ENCODE measurements at places on chromosomes 3 and 15.
A peak's percentile ranks its signal among the peaks of the same experiment; 100 is the strongest.

DNA sequence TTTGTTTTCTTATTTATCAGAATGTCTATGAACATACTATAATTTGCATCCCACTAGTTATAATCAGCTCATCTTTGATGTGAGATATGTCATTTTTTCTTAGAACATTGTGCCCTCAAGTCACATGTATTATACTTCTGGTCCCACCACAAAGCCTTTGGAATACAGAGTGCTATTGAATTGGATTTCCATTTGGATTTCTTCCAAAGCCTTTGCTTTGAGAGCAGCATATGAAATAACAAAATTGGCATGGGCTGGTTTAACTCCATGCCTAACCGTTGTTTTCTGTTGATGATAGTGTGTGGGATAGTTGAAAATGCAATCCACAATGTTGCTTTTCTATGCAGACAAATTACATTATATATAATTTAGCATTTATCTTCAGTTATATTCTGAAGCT lies 284.5 kb upstream of the PLSCR5 start:
- no peak for DNase-seq

DNA sequence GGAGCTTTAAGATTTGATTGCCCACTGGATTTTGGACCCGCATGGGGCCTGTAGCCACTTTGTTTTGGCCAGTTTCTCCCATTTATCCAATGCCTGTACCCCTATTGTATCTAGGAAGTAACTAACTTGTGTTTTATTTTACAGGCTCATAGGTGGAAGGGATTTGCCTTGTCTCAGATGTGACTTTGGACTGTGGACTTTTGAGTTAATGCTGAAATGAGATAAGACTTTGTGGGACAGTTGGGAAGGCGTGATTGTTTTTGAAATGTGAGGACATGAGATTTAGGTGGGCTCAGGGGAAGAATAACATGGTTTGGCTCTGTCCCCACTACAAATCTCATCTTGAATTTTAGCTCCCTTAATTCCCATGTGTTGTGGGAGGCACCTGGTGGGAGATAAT lies 30.7 kb upstream of the NECTIN3 start:
- no peak for DNase-seq

DNA sequence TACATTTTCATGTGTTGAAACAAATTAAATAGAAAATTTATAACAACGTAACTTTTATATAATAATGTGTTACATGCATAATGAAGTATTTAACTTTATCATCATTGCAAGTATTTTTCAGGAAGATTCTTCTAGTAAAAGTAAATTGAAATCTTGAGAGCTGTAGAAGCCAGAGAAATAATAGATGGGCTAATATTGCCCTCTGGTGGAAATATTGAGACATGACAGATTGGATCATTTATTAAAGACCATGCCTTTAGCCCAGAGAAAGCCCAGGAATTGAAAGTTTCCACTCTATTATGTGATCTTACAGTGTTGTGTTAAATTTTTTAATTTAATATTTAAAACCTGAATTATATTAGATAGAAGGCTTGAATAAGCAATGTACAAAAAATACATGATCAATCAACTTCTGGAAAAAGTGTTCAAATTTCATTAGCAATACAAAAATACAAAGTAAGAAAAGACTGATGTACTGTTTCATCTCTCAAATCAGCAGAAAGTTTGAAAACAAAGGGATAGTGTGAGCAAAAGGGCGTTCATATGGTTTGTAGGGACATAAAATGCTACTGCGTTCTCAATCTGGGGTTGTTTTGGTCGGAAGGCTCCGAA lies 52.7 kb upstream of the SPTSSB start:
- no peak for DNase-seq

DNA sequence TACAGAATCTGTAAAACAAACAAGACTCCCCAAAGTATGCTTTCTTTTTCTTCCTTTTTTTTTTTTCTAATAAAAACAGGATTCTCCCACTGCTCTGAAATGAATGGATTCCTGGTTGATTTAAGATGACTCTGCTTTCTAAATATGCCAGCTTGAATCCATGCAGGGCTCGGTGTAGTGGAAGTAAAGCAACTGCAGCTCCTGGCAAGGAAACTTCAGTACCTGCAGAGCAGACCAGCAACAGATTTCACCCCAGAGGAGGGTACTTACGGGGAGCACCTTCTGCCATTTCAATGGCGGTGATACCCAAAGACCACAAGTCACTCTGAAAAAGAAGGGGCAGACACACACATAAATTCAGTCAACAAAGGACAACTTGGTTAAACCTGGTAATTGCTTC lies 150.5 kb upstream of the SLC2A2 start:
- no peak for DNase-seq

DNA sequence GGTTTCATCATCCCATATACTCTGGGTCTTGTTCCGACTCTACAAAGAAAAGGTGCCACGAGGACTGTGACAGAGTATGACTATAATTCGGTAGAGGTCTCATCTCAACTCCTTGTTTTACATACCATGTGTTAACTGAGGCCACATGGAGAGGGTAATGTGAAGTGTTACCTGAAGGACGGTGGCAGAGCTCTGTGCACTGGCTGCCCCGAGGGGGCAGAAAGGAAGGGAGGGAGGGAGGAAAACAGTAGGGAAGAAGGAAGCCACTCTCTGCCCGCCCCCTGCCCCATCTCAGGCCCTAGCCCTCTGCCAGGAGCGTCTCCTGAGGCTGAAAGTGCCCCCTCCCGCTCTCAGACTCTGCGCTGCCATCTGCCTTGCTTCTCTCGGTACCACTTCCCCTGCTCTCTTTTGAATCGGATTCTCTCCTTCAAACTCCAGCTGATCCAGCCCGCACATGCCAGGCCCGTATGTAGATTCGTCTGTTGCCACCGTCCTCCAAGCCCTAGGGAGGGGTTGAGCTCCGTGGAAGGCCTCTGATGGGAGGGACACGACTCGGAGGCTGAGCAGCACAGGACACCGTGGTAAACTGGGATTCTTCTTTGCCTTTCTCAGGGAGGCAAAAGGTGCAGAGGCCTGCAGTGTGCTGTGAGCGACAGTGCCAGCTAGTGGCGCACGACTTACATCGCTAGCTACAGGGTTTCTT lies 70.5 kb upstream of the ATP10A start:
- no peak for DNase-seq

- DNase-seq: peak; percentile 90
Observed at GRCh38 chr3:15601399-15602145, at the start of the genes BTD and HACL1. Gene BTD, plus strand, starts transcription at chr3:15601745. Its CDS starts 33,695 bp downstream, at chr3:15635440. Gene HACL1, minus strand, starts transcription at chr3:15601569. Its CDS starts 106 bp downstream, at chr3:15601463.

GRCh38 chr15:89364341-89364740 lies 29.7 kb upstream of the POLG start:
- no peak for DNase-seq

DNA sequence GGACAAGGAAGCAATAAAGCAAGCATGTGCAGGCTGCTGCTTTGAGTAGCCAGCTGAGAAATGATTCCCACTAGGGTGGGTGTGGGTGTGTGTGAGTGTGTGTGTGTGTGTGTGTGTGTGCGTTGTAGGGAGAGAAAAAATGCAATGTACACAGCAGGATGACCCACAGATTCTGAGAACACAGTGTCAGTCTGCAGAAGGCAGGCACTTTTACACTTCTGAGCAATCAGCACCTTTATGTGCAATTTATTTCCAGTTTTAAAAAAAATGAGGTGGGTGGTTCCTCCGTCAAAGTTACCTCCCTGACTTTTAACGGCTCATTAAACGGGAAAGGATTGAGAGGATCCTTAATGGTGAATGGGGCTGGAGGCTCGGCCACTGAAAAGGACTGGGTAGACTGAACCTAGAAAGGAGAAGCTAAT lies 38.5 kb upstream of the LIPC start:
- no peak for DNase-seq

DNA sequence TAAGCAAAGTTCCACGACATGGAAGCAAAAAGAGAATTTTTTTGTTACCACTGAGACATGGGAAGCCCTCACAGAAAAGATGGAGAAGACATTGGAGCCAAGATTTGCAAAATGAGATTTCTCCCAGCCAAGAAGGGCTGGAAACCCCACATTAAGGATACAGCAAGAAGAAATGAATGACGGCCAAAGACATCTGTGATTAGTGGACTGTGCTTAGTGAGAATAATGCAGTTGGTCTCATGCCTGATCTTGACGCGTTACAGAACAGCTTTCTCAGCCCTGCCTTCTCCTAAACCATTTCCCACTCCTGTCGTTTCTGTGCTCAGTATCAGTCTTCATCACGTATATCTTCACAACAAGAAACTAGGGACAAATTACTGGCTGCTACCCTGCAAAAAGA lies 45.8 kb upstream of the ARRDC4 start:
- no peak for DNase-seq

DNA sequence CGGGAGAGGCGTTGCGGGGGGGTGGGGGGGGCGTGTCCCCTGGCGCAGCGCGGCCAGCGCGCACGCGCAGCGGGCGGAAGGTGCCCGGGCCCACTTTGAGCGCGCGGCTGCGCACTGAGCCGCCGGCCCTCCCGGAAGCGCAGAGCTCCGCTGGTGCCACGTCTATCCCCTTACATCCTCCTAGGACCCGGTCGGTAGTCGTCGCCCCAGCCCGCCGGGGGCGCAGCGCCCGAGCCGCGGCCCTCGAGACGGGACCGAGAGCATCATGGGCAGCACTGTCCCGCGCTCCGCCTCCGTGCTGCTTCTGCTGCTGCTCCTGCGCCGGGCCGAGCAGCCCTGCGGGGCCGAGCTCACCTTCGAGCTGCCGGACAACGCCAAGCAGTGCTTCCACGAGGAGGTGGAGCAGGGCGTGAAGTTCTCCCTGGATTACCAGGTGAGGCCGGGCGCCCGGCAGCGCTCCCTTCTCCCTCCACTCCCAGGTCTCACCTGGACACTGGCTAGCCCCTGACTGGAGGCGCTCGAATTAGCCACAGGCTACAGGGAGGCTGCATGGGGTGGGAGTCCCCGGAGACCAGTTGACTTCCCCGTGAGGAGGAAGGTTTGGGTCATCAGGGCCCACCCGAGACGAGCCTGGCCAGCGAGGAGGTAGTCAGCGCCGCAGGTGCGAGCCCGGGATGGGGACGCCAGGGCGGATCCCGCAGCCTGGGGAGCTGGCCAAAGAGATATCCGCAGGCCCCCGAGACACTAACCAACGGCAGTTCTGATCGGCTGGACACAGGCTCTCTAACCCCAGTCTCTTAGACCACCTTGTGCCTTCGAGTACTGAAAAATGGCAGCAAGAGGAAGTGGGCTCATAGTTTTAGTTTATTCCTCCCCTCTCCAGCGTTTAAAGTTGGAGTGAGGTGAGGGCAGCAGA lies at the start of gene TMED3:
Gene TMED3 (plus strand): TSS at position 128 of the 916 bp plus-strand sequence. CDS start 138 bp downstream, at position 266.
- DNase-seq: no peak

GRCh38 chr3:173732237-173732636 lies 334.7 kb downstream of the NLGN1 start:
- DNase-seq: no peak

- DNase-seq: no peak
Observed at GRCh38 chr3:73018790-73019441, 22.3 kb downstream of the PPP4R2 start.

GRCh38 chr3:72848703-72849081 lies 447 bp upstream of the SHQ1 start:
- DNase-seq: no peak

DNA sequence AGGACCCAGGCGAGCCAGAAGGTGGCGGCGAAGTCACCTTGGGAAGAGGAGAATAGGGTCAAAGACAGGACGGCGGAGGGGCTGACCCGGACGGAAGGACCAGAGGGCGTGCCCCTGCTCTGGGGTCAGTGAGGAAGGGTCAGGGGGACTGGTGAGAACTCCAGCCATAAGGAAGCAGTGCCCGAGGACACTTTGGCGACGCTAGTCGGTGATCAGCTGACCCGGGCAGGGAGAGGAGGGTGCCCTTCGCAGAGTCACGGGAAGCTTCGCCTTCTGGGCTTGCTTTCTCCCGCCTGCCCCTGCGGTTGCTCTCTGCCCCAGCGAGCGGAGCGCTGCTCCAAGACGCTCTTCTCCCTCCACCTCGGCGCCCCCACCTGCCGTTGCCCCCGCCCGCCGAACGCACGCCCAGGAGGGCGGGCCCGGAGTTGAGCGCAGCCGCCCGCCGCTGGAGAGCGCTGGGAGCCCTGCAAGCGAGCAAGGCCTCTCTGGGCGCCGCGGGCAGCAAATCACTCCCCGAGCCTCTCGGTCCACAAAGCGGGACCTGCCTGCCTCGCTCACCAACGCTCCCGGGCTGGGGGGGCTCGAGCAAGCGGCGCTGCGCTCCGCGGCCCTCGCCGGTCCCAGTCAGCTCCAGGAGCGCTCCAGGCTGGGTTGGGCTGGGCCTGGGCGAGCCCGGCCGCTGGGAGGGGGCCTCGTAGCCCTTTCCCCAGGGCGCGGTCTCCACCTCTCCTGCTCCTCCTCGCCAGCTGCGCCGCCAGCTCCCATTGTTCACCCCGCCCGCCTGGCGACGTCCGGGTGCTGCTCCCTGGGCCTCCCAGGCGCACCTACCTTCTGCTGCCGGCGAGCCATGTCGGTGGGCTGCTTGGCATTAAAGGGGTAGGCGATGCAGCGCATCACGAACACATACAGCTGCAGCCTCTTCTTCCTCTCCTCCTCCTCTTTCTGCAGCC lies 1.2 kb downstream of the CADPS start:
- DNase-seq: no peak

GRCh38 chr15:28890711-28891495 lies 5.1 kb downstream of the APBA2 start:
- DNase-seq: no peak

- no peak for DNase-seq
Observed at GRCh38 chr15:58037723-58038301, 27.7 kb downstream of the ALDH1A2 start.

DNA sequence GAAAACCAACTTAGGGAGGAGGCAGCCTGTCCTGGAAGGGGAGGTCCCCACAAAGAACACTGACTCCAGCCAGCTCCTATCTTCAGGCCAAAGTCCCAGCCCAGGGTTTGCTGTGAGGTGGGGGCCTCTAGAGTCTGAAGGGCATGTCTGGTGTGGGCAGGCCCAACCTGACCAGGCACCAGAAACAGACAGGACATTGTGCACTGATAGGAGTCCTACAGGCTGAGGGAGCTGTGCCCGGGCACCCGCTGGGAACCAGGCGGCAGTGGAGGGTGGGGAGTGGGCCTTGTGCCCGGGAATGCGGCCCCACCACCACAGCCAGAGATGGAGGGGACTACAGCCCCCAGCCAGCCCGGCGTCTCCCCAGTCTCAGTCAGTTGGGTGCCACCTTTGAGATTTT lies 161.4 kb downstream of the WNT7A start:
- DNase-seq: no peak

GRCh38 chr3:125644036-125645005 lies 49.0 kb upstream of the OSBPL11 start:
- no peak for DNase-seq

GRCh38 chr3:121663171-121663847 lies 2.6 kb upstream of the HCLS1 start:
- DNase-seq: no peak

DNA sequence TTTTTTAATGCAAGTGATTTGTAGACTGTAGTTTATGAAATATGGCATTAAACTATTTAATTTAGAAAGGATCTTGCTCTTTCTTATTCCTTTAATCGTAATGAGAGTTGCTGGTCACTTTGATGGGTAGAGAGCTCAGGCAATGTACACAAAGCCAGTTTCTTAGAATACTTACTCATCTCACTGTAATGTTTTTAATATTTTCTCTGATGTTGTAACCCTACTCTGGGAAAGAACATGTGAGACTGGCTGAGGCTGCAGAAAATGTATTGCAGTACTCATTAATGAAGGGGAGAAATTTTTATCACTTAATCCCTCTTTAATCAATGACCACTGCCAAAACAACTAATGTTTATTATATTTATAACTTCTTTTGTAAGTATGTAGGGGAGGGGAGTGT lies 479.4 kb upstream of the KCNMB2 start:
- no peak for DNase-seq

GRCh38 chr15:25180606-25181292 lies 226.0 kb downstream of the SNRPN start:
- DNase-seq: no peak

GRCh38 chr3:37963016-37963415 lies 27.6 kb upstream of the VILL start:
- no peak for DNase-seq
